ENCODE measurements at places on chromosomes 1 and 21.

- no peak for DNase-seq
These were observed 7.5 kb downstream of the MX2 start for GRCh38 chr21:41369105-41369919.

GRCh38 chr1:185137896-185138545 lies 18.7 kb downstream of the TRMT1L start:
- DNase-seq = no peak

- DNase-seq = peak; percentile 54
These were observed at the start of gene PLEKHA6 for GRCh38 chr1:204359474-204360255. PLEKHA6 (minus strand) TSS chr1:204359929; CDS start chr1:204273727, 86,202 bp downstream.

GRCh38 chr1:166122873-166123466 lies 43.8 kb downstream of the FAM78B start:
- no peak for DNase-seq

- peak; percentile 83 for DNase-seq
These were observed 1.4 kb upstream of the RGS2 start for GRCh38 chr1:192807211-192808162.

DNA sequence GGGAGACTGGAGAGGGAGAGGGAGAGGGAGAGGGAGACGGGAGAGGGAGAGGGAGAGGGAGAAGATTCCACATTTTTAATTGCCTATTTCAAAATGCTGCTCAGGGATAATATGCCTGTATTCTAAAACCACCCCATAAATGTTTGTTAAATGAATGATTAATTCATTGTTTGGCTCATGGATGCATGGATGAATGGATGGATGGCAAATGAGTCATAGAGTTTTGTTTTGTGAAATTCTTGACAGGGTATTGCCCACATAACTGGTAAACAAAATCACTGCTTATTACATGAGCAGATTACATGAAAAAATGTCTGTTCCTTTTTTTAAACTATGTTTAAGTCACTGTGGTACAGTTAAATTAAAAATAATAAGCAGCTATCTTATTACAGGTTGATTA lies 220.4 kb downstream of the ZP4 start:
- DNase-seq = no peak

- peak; percentile 45 for DNase-seq
These were observed 957 bp downstream of the EPS15 start for GRCh38 chr1:51518033-51518585.

- peak; percentile 21 for DNase-seq
These were observed 9.2 kb upstream of the KCNQ4 start for GRCh38 chr1:40774266-40774998.

DNA sequence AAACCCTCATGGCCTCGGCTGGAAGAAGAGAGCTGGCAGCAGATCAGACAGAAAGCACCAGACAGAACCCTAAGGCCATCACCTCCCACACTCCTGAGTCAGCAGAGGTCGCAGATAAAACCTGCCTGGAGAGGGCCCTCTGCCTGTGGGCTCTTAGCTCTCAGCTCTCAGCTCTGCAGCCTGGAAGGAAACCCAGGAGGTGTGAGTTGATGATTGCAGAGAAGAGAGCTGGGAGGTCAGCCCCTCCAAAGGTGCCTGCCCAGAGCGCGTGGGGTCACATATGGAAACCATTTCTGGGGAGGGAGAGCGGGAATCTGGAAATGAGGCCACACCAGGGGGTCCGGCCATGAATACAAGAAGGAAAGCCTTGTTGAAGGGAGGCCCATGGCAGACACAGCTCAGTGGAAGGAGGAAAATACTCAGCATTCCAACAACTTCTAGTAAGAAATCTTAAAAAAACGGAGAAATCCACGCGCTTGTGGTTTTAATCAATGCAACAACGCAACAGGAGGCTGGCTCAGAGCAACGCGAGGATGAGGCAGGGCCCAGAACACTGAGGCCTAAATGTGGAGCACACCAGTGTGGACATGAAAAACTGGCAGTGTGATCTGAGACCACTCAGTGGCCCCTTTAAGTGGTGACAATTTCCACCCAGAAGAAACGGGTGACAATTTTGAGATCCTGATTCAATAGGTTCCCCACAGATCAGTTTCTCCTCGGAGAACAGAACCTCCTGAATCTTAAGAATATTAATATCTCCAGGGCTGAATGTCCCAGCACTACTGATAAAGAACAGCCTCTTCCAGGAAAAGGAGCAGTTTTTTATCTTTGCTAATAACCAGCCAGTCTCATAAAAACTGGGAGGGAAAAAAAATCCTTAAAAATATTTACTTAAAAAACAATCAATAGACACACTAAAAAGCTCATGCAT lies 45.7 kb downstream of the PSMG1 start:
- peak; percentile 27 for DNase-seq

- DNase-seq = peak; percentile 72
These were observed 29.3 kb downstream of the SLC66A1 start for GRCh38 chr1:19341201-19342061.

DNA sequence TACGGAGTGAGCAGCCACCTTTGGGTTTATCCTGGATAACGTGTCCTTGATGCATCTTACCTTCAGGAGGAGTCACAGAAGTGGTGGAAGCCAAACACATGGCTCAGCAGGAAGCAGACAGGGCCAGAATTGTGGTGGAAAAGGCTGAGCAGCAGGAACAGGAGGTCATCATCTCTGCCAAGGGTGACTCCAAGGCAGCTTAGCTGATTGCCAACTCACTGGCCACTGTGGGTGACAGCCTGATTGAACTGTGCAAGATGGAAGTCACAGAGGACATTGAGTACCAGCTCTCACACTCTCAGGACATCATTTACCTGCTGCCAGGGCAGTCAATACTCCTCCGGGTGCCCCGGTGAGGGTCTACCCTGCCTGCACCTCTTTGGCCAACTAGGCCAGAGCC lies 179.3 kb downstream of the FAF1 start:
- DNase-seq = no peak

- no peak for DNase-seq
These were observed 265.8 kb downstream of the NFIA start for GRCh38 chr1:61348025-61348665.

Data from iris pigment epithelial cell (primary cell).